Fibroblast of skin of back (primary cell): ENCODE measurements at places on chromosomes 6 and 20.

DNA sequence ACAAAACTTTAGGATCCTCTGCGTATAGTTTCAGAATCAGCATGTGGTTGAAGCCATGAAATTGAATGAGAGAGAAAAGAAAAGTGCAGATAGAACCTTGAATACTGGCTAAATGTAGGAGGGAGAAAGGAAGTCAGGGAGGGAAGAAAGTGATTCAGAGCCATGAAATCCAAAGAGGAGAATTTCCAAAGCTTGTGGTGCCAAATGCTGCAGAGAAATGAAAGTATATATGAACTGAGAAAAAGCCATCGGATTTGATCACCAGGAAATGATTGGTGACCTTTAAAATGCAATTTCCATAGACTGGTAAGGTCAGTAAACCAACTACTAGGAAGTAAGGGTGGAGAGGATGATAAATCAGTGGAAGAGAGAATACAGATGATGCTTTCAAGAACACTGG is 142.3 kb downstream of the TFAP2A start:
- no peak for DNase-seq

DNA sequence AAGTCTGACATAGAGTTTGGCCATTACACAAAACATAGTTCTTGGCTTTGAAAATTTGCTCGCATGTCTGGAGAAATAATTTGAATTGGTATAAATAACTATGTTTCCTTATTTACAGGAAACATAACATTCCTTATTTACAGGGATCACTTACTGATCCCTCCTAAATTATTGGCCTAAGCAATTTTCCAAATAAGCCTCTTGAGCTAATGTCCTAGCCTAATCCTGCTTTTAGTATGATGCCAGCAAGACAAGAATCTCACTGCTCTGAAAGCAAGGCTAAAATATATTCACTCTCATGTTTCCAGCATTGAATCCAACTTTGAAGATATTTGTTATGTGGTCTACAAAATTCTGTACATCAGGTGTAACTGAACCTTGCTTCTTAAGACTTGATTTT is 4.1 kb upstream of the TBC1D32 start:
- DNase-seq: no peak

GRCh38 chr6:39791850-39792539 is at the start of gene DAAM2:
DAAM2 (plus strand) TSS chr6:39792376; CDS start chr6:39856303, 63,927 bp downstream.
- peak; percentile 72 for DNase-seq

GRCh38 chr20:44552950-44553908 is 29.1 kb upstream of the PKIG start:
- peak; percentile 82 for DNase-seq

DNA sequence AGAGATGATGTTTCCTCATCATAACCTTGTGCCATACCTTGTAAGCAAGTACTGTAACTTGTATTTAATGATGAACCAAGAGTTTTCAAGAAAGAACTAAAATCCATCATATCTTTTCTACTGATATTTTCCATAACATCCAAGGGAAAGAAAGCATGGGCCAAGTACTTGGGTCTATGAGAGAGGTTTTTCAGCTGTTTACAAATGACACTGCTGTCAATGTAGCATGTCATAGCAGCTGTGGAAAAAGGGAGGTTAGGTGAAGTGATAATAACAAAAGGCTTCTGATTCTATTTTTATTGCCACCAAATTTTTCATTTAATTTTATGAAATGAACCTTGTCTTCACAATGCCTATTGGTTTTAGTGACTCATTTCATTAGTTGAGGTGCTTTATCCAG is 482.3 kb downstream of the LMBRD1 start:
- no peak for DNase-seq

DNA sequence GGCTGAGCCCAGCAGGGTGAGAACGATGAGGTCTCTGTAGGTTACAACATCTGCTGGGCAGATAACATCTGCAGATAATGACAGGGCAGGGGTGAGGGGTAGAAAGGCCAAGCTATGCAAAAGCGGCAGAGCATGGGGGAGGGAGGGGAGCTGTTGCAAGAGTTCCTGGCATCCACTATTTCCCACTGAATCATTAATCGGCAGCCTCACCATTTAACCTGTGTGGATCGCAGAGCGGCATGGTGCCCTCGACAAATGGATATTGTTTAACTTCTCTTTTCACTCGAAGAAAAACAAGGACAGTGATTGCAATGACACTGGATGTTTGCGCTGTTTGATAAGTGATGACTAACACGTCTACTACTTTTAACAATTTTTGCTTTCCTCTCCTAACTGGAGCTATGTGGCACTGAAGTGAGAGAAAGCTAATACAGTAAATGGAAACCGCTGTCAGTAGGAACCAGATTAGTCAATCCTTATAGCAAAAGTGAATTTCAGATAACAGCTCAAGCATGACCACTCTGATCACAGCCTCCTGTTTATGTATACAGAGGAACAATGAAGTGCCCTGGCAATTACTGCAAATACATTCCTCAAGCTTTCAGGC is 381.5 kb downstream of the TFAP2A start:
- DNase-seq: no peak

DNA sequence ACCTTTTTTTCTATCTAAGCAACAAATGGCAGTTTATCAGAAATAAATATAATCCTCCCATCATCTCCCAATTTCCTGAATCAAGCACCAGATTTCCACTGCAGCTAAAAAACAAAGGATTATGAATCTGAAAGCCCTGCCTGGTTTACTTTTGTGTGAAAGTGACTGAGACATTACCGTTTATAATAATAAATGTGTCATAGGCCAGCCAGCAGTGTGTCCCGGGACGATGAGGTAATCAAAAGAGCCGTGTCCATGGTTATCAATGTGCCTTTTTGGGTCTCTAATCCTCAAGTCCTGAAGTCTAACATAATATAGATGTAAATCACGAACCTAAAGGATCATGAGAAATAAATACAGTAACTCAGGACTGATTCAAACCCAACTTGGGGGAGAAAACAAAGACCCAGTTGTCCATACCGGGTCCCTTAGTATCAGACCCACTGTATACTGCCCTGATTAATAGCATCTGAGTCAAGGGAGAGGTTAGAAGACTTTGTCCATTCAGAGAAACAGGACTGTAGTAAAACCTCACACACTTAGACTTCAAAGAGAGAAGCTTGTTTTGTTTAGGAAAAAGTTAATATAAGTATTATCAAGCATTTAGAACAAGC is 149.1 kb downstream of the SASH1 start:
- DNase-seq: peak; percentile 69

DNA sequence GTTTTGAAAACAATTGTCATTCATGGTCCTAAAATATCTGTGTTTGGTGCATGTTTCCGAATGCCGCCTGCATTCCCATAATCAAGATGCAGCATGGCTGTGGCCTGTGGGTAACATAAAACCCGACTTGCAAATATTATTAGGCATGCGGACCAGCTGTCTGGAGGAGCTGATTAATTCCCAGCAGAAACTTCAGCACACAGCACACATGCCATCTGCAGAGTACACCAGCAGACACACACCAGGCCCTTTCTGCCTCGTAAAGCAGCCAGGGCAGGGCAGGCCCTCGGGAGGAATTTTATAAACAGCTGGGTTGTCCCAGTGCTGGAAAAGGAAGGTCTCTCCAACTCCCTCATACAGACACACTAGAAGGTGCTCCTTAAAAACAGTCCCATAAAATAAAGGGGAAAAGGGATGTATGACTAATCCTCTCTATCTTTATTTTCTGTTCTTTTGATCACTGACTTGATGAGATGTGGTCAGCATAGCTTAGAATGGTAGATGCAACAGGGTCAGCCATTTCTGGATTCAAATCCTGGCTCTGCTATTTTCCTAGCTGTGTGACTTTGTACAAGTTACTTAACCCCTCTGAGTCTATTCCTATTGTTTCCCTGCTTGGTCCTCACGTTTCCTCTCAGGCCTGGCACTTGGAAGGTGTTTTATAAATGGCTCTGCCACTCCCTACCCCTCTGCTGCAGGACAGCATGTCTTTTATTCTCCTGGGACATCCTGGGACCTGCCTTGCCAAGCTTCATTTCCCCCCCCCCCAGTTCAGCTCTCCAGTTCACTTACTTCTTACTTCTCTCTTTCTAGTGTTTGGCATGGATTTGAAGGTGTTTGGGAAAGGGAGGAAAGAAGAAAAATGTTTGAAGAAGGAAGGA is 85.9 kb upstream of the TRAF3IP2 start:
- DNase-seq: peak; percentile 20

- DNase-seq: no peak
Measured at GRCh38 chr20:62354031-62354808, 12.9 kb downstream of the LAMA5 start.

DNA sequence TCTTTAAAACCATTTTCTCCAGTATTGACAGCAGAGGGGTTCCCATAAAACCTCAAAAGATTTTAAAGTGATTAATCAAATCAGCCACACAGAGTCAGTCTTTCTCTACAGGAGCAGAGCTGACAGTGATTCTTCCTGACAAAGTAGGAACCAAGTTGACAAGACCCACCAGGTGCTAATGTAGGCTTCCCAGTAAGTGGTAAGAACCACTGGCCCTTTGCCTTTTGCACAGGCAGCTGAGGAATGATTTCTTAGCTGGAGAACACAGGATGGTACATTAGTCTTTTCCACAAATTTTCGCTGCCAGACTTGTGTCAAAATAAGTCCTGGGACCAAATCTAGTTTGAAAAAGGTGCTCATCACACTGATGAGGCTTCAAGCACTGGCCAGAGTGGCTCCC is 95.8 kb downstream of the ARMC2 start:
- DNase-seq: no peak

DNA sequence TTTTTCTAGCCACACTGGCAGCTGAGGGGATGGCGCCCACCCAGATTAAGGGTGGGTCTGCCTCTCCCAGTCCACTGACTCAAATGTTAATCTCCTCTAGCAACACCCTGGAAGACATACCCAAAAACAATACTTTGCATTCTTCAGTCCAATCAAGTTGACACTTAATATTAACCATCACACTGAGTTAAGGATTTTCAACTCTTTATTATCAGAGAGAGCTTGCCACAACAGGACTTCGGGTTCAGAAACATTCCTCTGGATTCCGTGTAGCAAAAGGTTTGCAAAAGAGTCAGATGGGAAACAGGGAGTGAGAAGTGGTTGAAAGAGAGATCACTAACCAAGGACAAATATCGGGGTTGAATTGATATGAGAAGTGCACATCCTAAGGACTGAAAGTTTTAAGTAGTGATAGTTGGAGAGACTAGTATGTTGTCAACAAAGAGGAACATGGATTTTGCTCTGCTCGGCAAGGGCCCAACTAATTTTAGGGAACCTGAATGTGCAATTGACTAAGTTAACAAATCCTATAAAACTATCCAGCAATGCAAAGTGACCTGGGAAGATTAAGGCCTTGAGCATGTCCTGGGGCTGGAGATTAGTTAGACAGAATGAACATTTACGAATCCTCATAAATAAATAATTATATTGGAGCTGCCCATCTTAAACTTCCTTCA is 137.0 kb upstream of the TENT5A start:
- DNase-seq: no peak

GRCh38 chr20:63425846-63426485 is 46.5 kb downstream of the KCNQ2 start:
- DNase-seq: no peak

- DNase-seq: peak; percentile 50
Measured at GRCh38 chr6:35302604-35303241, 5.1 kb downstream of the DEF6 start.

- no peak for DNase-seq
Measured at GRCh38 chr20:53679597-53680309, 86.1 kb upstream of the ZNF217 start.

- DNase-seq: peak; percentile 88
Measured at GRCh38 chr20:41232973-41233926, 84.3 kb downstream of the ZHX3 start.

- no peak for DNase-seq
Measured at GRCh38 chr6:48068278-48069251, 42.4 kb downstream of the PTCHD4 start.

- peak; percentile 19 for DNase-seq
Measured at GRCh38 chr6:163757520-163757919, 343.0 kb downstream of the QKI start.

- DNase-seq: peak; percentile 26
Measured at GRCh38 chr6:23140871-23141270, 571.5 kb downstream of the HDGFL1 start.

DNA sequence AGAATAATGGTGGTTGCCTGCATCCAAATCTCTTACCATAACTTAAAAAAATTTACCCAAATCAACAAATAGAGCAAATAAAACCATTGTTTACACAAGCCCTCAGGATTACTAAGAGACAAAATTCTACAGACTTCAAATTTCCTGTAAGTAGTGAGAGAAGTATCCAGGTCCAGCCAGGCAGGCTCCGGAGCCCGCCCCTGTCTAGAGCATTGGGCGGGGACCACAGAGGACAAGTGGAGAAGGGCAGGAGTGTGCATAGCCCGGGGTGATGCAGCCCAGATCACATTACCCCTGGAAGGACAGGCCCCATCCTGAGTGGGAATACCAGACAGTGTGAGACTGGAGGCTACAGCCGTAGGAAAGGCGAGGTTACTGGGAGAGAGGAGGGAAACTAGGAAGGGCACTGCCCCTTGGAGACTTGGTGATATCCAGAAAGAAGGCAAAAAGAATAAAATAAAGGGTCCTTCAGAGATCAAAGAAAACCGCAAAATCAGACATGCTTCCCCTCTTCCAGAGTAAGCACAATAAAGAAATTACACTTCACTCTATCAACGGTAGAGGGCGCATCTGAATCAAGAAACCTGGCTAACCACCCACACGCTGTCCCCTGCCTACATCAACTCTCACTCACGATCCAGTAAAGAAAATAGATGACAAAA is 26.6 kb downstream of the RIN2 start:
- peak; percentile 84 for DNase-seq

DNA sequence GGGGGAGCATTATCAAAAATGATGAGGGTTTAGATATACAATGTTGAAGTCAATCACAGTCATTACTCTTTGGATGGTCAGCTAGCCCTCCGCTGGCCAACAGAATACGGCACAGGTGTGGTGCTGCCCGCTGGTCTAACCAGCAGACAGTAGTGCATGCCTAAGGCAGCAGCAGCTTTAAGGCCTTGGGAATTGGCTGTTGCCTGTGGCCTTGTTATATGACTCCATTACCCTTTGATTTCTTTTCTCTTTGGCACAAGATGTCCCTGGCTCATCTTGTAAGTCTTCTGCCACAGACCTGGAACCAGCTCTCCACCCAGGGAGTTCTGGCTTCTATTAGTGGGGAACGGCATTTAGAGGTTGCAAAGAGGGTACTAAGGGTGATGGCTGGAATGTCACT is 110.2 kb downstream of the WDR27 start:
- DNase-seq: no peak

DNA sequence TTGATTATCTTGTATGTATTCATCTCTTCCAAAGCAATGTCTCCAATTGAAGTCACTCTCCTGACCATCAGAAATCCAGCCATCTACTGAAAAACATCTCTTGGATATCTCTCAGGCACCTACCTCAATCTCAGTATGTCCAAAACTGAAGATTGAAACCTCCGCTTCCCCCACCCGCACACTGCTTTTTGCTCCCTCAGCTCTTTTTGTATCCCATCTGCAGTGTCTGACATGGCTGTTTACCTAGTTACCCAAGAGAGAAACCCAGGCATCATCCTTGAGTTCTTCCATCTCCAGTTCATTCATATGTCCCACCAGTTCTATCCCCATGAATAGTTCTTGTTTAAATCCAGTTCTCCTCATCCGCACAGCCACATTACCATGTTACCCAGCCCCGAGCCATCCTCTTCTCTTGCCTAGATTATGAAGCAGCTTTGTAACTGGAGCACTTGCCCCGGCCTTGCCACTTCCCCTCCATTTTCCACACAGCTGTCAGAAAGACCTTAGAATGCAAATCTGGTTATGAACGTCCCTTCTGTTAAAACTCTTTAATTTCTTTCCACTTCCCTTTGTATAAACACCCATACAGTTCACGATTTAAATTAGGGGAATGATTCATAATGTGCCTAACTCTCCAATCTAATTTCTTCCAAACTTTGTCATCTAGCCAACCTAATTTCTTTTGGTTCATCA is 40.5 kb upstream of the GCLC start:
- DNase-seq: no peak
